ENCODE measurements at places on chromosomes 11 and 22.
A peak's percentile ranks its signal among the peaks of the same experiment; 100 is the strongest.

- DNase-seq = no peak
Measured at GRCh38 chr11:8826901-8827560, 84.0 kb upstream of the AKIP1 start.

GRCh38 chr11:4484310-4484709 lies 1.9 kb downstream of the OR52K1 start:
- DNase-seq = no peak

- DNase-seq = no peak
Measured at GRCh38 chr11:17985517-17985916, 27.3 kb downstream of the SERGEF start.

DNA sequence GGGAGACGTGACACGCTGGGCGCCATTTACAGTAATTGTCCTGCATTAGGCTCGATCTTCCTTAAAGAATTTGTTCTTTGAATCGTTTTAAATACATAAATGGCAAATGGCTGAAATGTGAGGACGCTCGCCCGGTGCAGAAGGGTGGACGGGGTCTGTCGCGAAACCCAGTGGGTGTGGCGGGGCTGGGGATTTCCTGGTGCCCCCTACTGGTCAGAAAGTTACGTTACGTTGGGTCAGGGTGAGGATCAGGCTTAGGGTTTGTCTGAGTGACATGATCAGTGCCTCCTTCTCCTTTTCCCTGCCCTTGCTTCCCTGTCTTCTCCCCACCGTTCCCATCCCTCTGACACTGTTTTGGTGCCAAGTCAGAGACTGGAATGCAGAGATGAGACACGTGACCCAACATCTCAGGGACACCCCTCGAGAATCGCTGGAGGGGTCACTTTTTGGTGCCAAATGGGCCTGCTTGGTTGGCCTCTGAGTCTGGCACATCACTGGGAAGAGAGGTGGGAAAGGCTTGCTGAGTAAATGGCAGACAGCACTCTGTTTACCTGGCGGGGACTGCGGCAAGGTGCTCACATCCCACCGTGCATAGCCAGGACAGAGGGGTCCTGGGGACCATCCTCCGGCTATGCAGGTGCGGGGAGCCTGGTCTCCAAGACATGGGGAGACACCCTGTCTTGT lies 1107.6 kb downstream of the BRD1 start:
- no peak for DNase-seq

DNA sequence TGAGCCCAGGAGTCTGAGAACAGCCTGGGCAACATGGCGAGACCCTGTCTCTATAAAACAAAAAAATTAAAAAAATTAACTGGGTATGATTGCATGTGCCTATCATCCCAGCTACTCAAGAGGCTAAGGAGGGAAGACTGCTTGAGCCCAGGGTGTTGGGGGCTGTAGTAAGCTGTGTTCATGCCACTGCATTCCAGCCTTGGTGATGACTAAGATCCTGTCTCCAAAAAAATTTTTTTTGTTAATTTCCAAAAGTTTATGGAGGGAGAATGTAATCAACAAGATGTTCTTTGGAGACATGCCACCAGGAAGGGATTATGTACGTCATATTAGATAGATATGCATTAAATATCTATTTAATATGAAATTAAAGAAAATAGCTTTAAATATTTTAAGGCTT lies 267.5 kb downstream of the SBF2 start:
- DNase-seq = no peak

- no peak for DNase-seq
Measured at GRCh38 chr11:35007277-35007676, 90.9 kb downstream of the PDHX start.

DNA sequence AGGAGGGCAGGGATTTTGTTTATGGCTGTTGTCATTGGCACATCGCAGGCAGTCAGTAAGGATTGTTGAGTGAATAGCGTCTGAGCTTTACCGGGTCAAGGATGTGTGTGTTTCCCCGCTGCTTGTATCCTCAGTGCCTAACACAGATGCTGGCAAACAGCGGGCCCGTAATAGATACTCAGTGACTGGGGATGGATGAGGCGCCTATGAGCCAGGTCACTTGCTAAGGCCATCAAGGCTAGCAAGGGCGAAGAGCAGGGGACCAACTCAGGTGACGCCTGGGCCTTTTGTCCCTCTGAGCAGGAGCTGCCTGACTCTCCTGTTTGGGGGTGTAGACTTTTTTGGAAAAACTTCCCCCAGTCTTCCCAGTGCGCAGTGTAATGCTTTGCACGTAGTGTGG lies 118.1 kb downstream of the HIPK3 start:
- DNase-seq = no peak

DNA sequence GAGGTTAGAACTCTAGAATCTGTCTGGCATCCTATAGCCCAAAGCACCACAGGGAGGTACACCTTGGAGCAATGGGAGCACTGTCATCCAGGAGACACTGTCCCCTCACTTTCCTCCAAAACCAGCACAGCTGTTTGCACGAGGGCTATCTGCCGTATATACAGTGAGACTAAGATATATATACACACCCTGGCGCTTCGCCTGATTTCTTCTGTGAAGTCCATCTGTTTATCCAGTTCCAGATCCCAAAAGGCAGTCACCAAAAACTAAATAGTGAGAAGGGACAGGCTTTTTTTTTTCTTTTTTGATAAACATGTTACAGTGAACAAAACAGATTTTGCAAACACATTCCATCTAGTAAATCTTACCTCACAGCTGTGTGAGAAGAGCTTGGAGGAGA lies 68.5 kb downstream of the ARFGAP2 start:
- no peak for DNase-seq

- no peak for DNase-seq
Measured at GRCh38 chr11:73995247-73995646, 12.6 kb upstream of the UCP2 start.

DNA sequence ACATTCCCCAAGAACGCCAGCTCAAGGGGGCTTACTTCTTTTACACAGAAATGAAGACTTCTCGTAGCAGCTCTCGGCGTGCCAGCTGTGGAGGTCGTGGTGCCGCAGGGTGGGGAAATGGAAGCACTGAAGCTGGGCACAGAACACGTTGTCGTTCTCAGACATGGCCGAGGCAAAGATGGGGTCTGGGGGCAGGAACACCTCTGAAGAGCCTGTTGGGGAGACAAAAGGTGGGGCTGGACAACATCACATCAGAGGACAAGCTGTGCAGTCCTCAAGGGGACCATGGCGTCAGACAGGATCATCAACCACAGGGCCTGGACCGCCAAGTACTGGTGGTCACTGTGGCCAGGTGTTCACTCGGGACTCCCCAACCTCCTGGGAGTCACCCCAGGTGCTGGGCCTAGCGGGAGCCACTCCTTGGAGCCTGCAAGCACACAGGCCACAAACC lies 65.2 kb downstream of the DGCR2 start:
- no peak for DNase-seq

DNA sequence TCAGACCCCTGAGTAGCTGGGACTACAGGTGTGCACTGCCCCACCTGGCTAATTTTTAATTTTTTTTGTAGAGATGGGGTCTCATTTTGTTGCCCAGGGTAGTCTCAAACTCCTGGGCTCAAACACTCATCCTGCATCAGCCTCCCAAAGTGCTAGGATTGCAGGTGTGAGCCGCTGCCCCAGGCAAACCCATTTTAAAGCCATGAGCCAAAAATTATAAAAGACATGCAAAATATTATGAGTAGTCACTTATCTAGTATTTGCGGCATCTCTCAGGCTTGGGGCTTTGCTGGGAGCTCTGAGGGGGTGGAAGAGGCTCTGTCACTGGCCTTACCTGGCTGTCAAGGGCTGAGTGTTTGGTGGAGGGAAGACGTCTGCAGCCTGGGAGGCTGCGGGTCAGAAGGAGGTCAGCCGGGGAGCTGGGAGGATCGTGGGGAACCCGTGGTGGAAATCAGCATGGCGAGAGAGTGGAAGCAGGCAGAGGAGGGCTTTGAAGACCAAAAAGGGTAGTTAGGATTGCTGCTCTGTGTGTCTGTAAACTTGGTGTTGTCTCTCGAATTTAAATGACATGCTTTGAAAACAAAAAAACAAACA lies 69.1 kb upstream of the PARVG start:
- no peak for DNase-seq

DNA sequence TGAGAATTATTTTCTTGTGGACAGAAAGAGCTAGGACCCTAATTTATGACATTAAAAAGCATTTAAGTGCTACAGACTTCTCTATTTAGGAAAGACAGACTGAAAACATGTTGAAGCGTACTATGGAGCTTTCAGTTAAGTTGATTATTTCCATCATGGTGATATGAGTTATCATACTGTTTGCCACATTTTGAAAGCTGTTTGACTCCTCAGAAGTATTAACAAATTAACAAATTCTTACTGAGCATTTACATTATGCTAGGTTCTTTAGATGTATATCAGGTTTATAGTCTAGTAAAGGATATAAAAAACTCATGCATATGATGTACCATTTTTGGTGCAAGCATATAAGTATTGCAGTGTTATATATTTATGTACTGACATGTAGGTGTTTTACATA lies 50.1 kb downstream of the ARHGEF12 start:
- DNase-seq = no peak

- no peak for DNase-seq
Measured at GRCh38 chr11:132683602-132684001, 848.7 kb downstream of the OPCML start.

GRCh38 chr11:42462558-42463310 lies 849.1 kb upstream of the API5 start:
- DNase-seq = no peak

GRCh38 chr11:30740091-30740490 lies 153.9 kb upstream of the MPPED2 start:
- DNase-seq = no peak

DNA sequence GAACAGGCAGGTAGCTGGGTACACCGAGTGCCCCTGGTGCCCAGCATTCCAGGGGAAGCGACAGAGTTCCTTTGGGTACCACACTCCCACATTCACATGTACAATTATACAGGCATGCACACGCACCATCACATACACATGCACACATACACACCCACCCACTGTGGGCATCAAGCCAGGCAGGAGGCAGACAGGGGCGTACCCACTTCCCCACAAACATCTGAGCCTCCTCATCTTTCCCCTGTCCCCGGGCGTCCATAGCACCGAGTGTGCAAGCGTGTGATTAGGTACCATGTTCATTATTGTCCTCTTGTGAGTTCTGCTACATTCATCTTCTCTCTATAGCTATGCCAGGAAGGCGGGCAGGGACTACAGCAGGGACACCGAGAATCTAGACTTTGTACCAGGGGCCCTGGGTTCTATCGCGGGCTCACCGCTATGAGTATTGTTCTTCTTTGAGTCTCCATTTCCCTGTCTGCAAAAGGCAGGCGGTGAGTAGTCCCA lies 2.1 kb upstream of the CARD10 start:
- DNase-seq = no peak

GRCh38 chr11:96899971-96900370 lies 510.2 kb downstream of the JRKL start:
- DNase-seq = no peak

GRCh38 chr11:24896118-24896835 lies 399.4 kb downstream of the LUZP2 start:
- DNase-seq = no peak

DNA sequence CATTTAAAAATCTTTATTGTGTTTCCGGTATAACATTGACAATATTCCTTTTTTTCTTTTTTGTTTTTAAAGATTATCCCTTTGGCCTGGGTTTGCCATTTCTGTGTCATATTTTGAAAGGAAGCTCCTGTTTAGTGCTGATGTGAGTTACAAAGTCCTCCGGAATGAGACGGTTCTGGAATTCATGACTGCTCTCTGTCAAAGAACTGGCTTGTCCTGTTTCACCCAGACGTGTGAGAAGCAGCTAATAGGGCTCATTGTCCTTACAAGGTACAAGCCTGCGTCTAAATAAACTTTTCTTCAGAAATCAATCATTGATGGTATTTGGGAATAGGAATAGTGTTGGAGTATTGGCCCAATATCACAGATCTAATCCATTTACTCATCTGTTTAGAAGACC lies 19.8 kb downstream of the PIWIL4 start:
- peak; percentile 75 for DNase-seq

- DNase-seq = no peak
Measured at GRCh38 chr11:128906185-128907050, 15.3 kb downstream of the KCNJ5 start.
